ENCODE measurements at places on chromosomes 3 and 15.

DNA sequence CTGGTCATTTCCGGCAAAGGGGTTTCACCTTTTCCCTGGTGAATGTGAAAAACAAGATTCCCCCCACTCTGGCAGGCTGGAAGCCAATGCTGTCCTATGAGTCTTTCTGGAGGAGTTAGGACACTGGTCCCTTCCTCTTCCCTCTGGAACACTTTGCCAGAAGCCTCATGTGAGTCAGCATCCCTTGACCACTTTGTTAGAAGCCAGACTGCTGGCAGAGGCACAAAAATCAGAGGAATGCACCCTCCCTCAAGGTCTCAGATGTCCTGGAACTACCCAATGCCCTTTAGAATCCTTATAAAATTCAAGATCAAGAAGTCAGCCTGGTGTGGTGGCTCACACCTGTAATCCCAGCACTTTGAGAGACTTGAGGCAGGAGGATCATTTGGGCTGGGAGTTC, 26.6 kb downstream of the ITGB5 start:
- DNase-seq, result no peak

- no peak for DNase-seq
These were observed 2.9 kb upstream of the HGD start for GRCh38 chr3:120684896-120685295.

DNA sequence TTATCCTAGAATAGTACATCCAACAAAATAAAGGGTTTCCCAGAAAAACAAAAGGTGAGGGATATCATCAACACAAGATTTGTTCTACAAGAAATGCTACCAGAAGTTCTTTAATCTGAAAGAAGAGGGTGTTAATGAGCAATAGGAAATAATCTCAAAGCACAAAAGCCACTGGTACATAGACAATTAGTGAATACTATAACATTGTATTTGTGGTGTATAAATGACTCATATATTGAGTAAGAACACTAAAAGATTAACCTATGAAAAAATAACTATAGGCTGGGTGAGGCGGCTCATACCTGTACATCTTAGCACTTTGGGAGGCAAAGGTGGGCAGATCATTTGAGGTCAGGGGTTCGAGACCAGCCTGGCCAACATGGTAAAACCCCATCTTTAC, 210.2 kb upstream of the SLITRK3 start:
- no peak for DNase-seq

DNA sequence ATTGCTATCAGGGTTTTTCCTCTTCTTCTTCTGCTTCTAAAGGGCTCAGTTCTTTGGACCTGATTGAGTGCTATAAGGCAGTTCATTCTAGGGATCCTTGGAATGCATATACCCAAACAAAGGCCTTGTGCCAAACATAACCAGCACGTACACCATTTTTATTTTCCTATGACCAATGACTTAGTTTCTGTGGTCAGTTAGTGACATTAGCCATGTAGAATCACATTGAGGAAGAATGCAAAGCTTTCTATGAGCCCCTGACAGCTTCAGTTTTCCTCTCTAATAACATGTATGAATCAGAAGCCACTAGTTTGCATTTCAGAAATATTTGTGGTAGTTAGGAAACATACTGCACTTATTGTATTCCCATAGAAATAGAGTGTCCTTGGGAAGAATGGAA, 240.0 kb downstream of the THRB start:
- DNase-seq, result no peak

- DNase-seq, result no peak
These were observed 72.7 kb downstream of the SPSB4 start for GRCh38 chr3:141123677-141124410.
